Activated T-helper 9 cell treated with anti-CD3 and anti-CD28 coated beads, Interleukin-2, amount 50 U/mL, for 16 hours (primary cell): ENCODE measurements at places on chromosomes 6 and 20.

GRCh38 chr6:96812077-96812703, 25.1 kb downstream of the GPR63 start:
- no peak for DNase-seq

DNA sequence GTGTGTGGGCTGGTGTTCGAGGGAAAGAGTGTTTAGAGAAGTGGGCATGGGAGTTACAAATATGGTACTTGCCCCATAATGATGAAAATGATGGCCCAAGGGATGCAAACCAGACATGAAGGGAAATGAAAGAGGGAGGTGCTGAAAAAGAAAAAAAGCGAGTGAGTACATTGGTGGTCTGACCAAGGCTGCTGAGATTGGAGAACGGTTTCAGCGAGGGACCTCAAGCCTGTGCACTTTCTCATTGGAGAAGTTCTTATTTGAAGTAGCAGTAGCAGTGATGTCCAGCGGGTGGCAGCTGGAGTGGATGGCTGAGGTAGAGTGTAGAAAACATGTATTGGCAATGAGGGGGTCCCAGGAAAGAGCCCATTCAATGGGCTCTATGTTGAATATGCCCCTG, 54.8 kb downstream of the TNFAIP3 start:
- no peak for DNase-seq

- no peak for DNase-seq
These were observed 40.0 kb downstream of the EFCAB8 start for GRCh38 chr20:32898729-32899128.

DNA sequence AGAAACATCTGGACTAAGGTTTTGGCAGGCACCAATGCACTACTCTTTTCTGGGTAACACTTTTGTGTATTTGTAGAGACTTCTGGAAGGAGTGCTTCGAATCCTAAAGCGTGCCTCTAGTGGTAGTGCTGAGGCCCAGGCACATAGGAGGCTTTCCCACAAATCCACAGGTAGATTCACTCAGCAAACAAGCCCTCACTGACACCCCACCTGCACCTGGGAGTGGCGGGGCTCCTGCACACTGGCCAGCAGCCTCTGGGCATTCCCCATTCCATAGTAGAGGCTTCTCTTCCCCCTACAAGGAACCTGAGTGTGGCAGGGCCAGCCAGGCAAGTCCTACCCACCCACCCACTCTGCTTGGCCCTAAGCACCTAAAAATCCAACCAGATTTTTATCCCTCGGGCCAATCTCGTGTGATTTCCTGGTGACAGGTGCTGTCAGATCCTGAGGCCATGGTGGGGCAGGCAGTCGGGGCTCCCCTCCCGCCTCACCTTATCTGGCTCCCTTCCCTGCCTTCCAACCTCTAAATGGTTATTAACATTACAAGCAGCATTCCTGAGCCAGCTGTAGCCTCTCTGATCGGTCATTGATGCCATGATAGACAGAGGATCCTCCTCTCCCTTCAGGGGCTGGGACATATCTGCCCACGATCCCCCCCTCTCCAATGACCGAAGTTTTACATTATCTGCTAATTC, 82.4 kb downstream of the SLC2A10 start:
- DNase-seq: no peak

DNA sequence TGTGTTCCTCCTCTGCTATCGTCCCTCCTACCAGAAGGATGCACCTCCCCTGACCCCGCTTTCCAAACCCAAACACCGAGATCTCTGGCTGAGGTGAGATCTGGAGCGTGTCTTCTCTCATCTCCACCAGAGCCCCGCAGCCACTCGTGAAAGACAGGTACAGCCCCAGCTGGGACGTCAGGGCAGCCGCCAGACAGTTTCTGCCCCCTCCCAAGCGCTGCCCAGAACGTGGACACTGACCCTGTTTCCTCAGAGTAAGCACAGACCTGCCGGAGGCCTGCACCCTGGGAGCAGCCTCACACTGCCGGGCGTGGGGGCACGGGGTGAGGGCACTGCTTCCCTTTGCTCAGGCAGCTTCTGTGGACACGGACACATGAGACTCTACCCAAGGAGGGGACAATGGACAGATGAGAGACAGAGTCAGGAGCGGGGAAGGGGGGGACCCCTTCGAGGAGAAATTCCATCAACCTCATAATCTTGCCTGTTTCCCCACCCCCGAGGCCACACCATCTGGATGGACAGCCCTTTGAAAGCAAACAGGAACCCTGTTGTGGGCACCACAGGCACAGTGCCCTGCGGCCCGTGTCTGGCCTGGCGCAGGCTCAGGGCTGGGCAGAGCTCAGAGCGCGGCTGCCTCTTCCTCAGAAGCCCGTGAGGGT, 210.6 kb downstream of the DLL1 start:
- no peak for DNase-seq

DNA sequence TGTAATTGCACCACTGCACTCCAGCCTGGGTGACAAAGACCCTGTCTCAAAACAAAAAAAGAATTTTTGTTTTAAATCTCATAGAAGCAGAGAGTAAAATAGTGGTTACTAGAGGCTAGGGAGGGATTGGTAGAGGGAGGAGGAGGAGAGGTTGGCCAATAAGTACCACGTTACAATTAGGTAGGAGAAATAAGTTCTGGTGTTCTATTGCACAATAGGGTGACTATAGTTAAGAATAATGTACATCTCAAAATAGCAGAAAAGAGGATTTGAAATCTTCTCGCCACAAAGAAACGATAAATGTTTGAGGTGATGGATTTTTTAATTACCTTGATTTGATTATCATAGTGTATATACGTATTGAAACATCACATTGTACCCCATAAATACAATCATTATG, 27.1 kb upstream of the TOP1 start:
- DNase-seq: no peak

DNA sequence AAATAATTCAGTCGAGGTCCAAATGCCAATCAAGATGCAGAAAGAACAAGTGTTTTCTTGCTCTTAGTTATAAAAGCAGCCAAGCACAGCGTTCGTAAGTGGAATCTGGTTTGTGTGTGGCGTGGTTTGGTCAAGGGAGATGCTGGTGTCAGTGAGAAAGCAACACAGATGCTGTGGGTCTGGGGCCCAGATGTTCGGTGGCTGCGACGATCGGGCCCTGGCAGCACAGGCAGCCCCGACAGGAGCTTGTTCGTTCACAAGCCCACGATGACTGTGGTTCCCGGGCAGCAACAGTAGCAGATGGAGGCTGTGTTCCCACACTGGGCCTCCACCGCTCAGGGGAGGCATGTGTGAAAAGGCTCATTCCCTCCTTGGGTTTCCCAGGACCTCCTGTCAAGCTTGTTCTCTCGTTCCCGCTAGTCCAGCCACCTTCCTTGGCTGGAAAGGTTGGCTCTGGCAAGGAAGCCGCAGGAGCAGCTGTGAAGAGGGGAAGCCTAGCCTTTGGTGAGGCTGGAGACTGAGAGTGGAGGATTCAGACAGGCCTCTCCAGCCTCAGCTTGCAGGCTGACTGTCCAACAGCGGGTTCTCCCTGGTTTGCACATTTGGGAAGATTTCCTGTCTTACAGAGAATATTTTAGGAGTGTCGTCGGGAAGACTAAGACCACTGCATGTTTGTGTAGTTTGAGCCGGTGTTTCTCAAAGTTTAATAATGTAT, 304.7 kb downstream of the QKI start:
- DNase-seq: no peak

- no peak for DNase-seq
These were observed 15.2 kb downstream of the DNAH8 start for GRCh38 chr6:38730140-38730862.

DNA sequence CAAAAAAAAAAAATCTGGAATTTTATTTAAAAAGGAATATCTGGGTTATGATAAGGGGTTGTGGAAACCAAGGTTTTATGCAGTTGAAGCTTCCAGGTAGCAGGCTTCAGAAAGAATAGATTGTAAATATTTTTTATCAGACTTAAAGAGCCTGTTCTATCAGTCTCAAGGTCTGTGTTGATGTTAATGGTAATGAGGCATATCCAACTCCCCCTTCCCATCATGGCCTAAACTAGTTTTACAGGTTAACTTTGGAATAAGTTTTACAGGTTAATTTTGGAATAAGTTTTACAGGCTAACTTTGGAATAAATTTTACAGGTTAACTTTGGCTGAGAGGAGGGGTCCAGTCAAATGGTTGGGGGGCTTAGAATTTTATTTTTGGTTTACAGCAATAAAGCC, 92.4 kb downstream of the CD24 start:
- no peak for DNase-seq

GRCh38 chr6:42316981-42317380, 99.3 kb upstream of the MRPS10 start:
- no peak for DNase-seq

- DNase-seq: no peak
These were observed 53.7 kb downstream of the KLHL31 start for GRCh38 chr6:53611889-53612288.

DNA sequence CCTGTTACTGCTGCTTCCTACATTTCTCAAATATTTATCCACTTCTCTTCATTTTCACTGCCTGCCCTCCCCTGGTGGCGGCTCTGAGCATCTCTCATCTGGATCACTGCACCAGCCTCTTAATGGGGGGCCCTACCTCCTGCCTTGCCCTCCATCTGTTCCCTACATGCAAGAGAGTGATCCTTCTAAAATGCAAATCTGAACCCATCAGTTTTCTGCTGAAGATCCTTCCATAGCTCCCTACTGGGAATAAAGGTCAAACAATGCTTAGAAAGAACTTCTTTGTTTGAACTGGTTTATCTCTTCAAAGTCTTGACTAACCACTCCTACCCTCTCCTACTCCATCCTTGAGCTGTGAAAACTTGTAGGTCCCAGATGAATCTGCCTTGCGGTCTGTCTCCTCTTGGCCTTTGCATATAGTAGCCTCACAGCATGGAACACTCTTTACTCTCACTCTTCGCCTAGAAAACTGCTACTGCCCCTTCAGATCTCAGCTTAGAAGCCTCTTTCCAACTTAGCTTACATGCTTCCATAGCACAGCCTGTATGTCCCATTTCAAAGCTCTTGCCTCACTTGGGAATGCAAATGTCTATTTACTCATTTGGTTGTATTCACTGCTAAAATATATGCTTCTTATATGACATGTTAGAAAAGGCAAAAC, 119.3 kb downstream of the QRSL1 start:
- DNase-seq: no peak

GRCh38 chr6:166259296-166259977, 48.8 kb downstream of the PRR18 start:
- DNase-seq: no peak

DNA sequence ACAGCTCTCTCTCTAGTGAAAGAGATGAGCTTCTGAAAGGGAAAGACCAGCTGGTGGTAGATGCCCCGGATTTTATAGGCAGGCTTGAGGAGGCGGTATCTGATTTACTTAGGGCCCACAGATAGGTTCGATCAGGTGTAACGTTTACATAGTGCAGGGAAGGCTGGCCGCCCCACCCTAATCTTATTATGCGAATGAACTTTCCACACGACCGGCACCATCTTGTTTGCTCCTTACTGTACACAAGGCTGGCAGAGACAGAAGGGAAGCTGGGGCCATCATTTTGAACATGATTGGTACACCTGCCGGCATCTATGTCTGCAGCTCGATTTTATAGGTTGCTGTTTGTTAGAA, 212.0 kb upstream of the JARID2 start:
- DNase-seq: no peak

DNA sequence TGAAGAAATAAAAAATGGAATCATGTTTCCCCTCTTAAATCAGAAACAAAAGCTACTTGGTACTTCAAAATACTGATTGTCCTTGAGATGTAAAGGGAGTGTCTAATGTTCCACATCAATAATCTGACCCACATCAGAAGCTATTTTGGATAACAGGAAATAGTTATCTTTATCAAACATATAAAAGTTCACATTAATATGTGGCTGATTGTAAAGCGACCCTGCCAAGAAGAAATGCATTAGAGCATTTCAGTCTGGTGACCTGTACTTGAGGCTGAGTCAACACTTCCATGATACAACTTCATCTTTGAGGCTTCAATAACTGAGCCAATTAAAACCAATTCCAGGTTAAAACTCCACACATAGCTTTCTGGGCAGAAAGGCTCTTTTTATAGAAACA, 31.8 kb downstream of the SYNE1 start:
- DNase-seq: no peak

- DNase-seq: no peak
These were observed 139.2 kb downstream of the LRRC1 start for GRCh38 chr6:53934023-53934422.

DNA sequence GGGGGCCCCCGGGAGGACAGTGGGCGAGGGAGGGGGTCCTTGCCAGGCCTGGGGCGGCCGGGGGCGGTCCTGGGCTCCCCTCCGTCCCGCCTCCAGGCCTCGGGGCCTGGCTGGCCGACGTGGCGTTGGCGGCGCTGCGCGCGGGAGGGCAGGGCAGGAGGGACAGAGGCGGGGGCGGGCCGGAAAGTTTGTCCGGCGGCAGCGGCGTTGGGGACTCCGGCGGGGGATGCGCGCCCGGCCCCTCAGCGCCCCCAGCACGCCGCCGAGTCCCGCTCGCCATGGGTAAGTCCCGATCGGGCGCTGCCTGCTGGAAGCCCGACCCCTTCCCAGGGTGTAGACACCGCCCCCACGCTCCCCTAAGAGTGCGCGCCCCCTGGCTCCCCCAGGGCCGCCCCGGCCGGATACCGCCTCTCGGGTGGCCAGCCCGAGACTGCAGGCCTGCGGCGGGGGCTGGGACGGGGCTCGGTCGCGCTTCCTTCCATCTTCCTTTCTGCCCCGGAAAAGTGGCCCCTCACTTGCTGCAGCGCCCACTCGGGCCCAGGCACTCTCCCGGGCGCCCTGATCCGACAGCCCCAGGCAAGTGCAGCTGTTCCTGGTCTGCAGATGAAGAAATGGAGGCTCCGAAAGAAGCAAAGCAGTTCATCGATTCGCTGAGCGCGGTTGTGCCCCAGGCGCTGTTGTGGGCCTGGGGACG, at the start of gene SLC2A10:
SLC2A10 (plus strand) TSS at position 191 of the 694 bp plus-strand sequence; CDS start at position 279, 88 bp downstream.
- no peak for DNase-seq

DNA sequence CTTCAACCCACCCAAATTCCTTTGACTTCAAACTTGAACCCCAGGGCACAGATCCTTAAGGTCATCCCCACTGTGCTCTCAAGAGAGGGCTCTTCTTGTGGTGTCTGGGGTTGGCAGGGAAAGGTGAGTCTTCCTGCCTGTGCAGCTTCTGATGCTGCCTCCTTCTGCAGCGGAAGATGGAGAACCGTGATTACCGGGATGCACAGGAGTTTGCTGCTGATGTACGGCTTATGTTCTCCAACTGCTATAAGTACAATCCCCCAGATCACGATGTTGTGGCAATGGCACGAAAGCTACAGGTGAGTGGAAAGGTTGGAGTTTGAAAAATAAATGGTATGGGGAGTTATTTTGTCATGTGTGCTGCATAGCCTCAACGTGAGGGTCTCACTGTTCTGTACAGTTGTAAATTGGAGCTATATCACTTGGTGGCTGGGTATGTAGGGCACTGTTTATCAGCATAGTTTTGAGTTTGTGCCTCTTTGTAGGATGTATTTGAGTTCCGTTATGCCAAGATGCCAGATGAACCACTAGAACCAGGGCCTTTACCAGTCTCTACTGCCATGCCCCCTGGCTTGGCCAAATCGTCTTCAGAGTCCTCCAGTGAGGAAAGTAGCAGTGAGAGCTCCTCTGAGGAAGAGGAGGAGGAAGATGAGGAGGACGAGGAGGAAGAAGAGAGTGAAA, 9.0 kb downstream of the BRD2 start:
- no peak for DNase-seq

GRCh38 chr6:130577178-130577919, 211.5 kb downstream of the TMEM200A start:
- DNase-seq: no peak
